ENCODE measurements at places on chromosomes 12 and 14. TPM values are rescaled to one million over a fixed set of nuclear protein-coding genes. Genes with fewer than 3 reads are reported as not detected.

- DNase-seq: peak; percentile 23
Observed at GRCh38 chr14:68285421-68286179, 466.0 kb downstream of the RAD51B start.

GRCh38 chr14:69625299-69626131 is 14.1 kb downstream of the SUSD6 start:
- DNase-seq: peak; percentile 70

Gene CRADD
- total RNA-seq: 59.3 TPM

DNA sequence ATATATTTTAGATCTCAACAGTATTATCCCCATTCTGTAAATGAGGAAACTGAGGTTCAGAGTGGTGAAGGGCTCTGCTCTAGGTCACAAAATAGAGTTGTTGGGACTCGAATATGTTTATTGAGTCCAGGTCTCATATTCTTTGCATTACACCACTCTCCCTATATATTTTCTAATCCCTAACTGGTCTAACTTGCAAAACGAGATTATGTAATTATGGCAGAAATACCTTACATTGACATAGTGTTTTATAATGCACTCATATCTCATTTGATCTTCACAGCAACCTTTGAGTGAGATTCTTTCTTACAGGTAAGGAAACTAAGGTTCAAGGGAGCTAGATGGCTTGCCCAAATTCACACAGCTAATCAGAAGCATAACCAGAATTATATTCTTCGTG is 106.9 kb upstream of the LRIG3 start:
- DNase-seq: no peak

Gene C12orf42
- total RNA-seq: not detected

DNA sequence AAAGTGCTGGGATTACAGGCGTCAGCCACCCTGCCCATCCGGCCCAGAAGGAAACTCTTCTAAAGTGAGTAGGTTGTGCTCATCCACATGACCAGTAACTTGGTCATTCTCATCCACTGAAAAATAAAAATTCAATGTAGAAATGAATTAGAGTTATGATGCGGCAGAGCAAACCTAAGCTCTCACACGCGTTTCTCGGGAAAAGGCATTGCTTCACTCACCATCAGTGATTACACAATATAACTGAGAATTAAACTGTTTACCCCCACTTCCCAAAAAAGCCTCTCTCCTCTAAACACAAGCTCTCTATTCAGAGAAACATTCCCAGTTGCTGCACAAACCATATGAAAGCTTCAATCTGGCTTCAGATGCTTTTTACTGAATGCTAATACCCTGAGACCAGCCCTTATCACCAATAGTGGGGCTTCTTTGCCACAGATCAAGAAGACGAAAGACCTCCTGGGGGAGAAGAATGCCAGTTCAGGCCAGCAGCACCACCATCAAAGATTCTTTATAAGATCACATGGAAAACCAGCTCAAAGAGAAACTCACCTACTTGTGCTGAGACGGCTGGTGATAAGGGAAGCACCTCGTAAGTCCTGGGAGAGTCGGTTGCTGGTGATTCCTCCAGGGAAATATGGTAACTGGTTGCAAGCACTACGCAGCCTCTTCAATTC is 121.5 kb upstream of the SFSWAP start:
- no peak for DNase-seq

GRCh38 chr12:106581543-106582248 is 1.1 kb upstream of the RFX4 start:
- DNase-seq: no peak

Gene VDR
- total RNA-seq: 89.9 TPM

- no peak for DNase-seq
Observed at GRCh38 chr14:68370057-68370360, 422.9 kb downstream of the ZFP36L1 start.

- DNase-seq: no peak
Observed at GRCh38 chr14:104550340-104550860, 29.2 kb upstream of the C14orf180 start.

Gene GARIN6
- total RNA-seq: not detected

Gene KRT73
- not detected for total RNA-seq

DNA sequence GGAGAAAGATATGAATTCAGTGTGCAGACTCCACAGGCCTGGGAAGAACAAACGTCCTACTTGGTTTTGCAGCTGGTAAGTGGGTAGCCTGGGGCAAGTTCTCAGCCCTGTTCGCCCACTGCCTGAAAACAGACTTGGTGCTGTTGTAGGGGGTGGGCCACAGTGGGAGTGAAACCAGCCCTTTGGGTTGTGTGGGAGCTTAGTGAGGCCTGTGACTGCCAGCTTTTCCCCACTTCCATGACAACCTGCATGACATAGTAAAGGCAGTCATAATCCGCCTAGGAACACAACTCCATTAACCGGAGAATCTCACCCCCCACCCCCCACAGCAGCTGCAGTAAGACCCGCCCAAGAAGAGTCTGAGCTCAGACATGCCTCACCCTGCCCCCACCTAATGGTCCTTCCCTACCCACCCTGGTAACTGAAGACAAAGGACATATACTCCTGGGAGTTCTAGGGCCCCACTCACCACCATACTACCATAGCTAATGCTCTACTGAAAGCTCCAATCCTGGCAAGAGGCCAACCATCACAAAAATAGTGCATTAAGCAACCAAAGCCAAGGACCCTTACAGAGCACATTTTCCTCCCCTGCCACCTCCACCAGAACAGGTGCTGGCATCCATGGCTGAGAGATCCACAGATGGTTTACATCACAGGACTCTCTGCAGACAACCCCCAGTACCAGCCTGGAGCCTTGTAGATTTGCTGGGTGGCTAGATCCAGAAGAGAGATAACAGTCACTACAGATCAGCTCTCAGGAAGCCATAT is 39.8 kb upstream of the LMNTD1 start:
- no peak for DNase-seq

GRCh38 chr12:27271206-27271605 is 27.1 kb downstream of the STK38L start:
- DNase-seq: no peak

DNA sequence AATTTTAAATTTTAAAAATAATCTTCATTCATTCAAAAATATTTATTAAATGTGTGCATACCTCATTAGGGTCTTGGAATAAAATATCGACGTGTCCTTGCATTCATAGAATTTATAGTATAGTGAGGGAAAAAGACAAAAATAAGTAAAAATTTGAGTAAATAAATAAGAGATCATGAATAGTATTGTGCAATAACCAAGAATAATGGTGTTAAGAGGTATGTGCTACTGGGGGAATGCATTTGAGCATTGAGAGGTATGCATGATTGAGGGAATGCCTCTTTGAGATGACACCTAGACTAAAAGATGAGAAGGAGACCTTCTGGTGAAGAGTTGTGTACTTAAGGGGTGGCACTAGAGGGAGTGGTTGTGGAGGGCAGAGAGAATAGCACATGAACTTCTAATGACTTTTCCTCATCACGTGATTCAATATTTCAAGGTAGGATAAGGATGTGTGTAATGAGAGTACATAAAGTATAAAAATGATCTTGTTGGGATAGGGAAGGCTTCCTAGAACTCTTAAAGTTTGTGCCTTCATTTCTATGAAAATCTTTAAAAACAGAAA is 18.8 kb upstream of the CATSPERB start:
- no peak for DNase-seq

- DNase-seq: no peak
Observed at GRCh38 chr14:68853749-68854148, 60.9 kb upstream of the ZFP36L1 start.

- no peak for DNase-seq
Observed at GRCh38 chr14:64971491-64971942, 619 bp downstream of the RAB15 start.

DNA sequence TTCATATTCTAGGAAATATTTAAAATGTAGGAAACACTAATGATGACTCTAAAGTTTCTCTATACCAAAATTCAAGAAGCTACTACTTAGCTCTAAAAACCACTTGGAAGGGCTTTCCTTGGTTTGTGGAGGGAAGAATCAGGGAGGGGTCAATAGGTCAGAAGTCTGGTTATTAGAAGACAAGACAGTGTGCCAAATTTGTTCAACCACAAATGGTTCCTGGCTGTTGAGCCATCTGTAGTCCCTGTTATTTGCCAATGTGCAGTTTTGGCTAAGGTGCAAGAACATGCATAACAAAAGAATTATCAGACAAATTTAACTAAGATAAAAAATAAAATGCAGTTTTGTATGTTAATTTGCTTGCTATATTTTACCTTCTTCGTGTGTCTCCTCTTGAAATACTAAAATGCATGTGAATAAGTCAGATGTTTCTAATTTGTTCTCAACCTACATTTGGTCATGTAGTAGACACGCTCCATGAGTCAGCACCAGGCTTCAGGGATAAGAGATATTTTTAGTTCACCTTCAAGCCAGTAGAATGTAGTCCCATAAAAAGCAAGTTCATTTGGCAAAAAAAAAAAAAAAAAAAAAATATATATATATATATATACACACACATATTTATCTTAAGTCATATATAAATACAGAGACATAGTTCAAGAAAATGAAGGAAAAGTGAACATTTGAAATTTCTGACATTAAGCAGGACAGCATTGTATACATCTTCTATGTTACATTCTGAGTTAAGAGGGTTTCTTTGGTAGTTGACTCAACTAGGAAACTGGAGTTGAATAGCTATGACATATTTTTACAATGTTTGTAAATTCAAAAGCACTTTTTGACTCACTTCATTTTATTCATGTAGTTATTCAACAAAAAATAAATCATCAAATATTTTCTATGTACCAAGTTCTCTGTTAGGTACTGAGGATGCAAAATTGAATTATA is 123.3 kb downstream of the KCNC2 start:
- no peak for DNase-seq

DNA sequence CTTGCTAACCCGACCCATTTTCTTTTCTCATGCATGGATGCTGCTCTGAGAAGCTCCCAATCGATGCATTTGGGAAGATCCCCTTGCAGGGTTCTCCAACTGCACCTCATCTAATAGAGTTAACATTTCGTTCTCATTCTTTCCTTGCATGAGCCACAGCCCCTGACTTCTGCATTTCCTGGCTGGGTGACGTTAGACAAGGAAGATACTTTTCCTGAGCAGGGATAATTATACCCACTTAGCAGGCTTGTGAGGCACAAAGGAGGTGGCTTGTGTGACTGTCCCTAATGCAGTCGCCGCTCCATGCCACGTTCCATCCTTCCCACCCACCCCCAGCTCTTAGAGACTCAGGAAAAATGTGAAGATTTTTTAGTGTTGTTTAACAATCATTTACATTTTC is 195.1 kb downstream of the CHST11 start:
- no peak for DNase-seq

DNA sequence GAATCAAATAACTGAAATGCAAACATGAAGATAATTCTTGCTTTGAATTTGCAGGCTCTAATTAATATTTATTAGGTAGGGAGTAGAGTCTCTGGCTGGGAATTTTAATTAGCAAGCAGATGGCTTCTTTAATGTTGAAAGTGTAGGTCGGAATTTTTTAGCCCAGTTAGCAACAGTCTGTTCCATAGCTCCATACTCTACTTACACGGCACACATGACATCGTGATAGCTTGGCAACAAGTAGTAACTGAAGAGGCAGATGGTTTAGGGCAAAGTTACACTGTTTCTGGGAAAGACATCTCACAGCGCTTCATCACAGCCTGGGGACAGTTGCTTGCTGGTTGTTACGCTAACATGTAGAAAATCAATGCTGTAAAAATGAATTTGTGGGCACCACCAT is 710.7 kb downstream of the GALC start:
- no peak for DNase-seq

DNA sequence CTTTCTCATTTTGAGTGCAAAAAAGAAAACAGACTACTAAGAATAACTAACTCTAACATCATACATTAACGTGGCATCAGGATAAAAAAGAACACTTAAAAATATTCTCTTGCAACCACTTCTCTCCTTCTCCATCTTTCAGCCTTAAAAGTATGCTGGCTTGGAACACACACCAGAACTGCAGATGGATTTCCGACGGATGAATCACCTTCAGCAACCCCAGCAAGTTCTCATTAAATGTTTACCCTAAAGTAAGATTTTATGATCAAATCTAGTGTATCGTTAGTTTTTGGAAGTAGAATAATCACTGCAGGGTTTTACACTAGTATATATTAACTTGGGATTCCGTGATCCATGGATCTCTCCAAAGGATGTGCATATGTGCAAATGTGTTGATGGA is 1.2 kb downstream of the NEK9 start:
- DNase-seq: no peak

GRCh38 chr12:45726603-45727300 is 2.8 kb upstream of the ARID2 start:
- peak; percentile 62 for DNase-seq

GRCh38 chr14:85175556-85175955 is 354.4 kb upstream of the FLRT2 start:
- no peak for DNase-seq

Gene LMNTD1
- not detected for total RNA-seq

Measured in transverse colon (tissue), 4 donors.